ENCODE measurements at places on chromosomes 5 and 9.
A peak's percentile ranks its signal among the peaks of the same experiment; 100 is the strongest.

DNA sequence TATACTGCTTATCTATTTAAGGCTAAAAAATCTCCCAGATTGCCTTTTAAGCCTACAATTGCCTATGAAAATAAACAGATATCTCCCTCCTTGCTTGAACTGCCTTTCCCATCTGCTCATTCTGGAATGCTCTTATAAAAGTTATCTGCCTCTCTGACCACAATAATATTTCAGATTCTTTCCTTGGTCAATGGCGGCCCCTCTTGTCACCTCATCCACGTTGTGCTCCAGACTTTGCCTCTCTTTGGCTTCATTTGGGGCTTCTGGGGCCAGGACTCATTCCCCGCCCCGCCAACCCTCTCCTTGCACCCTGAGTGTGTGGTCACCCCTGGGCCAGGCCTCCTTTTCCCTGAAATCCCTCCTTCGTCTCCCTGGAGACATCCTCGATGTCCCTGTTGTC, 110.0 kb upstream of the RPS23 start:
- DNase-seq = no peak

- DNase-seq = no peak
These were observed 94.5 kb downstream of the F2RL2 start for GRCh38 chr5:76528547-76529331.

DNA sequence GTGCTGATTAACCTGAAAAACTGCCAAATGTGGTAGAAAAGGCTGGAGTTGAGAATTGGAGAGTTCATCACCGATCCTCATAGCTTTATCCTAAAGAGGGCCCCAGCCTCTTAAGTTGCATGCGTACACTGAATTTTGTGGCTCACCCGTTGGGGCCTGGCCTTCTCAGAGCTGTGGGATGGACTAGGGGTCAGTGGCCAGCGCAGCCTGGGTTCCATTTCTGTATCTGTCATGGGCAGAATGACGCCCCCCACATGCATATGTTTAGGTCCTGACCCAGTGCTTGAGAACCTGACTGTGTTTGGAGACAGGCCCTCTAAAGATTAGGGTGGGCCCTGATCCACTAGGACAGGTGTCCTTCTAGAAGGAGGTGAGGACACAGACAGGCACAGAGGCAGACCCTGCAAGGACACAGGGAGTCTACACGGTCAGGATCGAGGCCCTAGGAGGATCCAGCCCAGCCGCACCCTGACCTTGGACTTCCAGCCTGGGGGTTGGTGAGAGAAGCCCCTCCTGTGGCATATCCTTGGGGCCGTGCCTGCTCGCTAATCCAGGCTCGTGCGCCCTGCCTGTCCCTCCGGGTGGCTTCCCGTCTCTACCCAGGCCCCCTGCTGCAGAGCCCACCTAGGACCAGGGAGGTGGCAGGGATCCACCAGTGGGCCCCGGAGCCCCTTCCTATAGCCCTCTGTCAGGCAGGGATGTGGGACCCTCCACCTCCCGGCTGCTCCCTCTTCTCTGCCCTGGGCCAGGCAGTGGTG, 32.2 kb downstream of the NDUFS6 start:
- DNase-seq = no peak

GRCh38 chr5:31470608-31471007, 61.3 kb downstream of the DROSHA start:
- DNase-seq = peak; percentile 77

- DNase-seq = no peak
These were observed 436.2 kb downstream of the GABRG2 start for GRCh38 chr5:162503796-162504195.

DNA sequence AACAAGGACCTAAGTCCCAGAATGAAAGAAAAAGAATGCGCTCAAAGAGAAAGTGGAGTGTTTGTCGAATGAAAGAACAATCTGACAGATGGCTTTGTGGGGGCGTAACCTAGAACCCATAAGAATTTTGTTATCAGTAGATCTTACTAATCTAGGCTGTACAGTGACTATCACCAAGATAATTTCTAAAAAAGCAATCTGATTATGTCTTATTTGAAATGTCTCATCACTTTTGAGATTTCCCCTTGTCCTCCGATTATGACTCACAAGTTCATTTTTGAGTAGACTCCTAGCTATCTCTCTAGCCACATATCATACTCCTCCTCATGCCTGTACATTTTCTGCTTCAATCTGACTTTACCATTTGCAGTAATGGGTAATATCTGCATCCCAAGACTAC, 135.6 kb upstream of the SMARCA2 start:
- DNase-seq = no peak

GRCh38 chr9:30913331-30913730, 1471.1 kb upstream of the ACO1 start:
- no peak for DNase-seq

DNA sequence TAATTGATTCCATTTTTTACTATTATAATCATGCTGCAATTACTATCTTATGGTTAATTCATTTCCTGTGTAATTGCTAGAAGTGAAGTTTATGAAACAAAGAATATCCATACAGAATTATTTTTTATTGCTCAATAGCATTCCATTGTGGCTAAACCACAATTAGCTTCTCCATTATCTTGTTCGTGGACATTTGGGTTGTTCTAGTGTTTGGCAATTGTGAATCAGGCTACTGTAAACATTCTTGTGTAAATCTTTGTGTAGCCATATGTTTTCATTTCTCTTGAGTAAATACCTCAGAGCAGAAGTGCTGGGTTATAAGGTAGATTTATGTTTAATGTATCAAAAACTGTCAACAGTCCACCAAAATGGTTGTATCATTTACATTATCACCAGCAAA, 341.1 kb downstream of the MAT2B start:
- DNase-seq = no peak

- DNase-seq = no peak
These were observed 190.2 kb downstream of the TRPM6 start for GRCh38 chr9:74697535-74697934.

GRCh38 chr5:169243651-169244422, 57.1 kb downstream of the SLIT3 start:
- no peak for DNase-seq

GRCh38 chr9:114936581-114936980, 6.2 kb upstream of the TNFSF8 start:
- DNase-seq = no peak

- DNase-seq = no peak
These were observed 57.3 kb upstream of the SMARCA2 start for GRCh38 chr9:1957856-1958255.

DNA sequence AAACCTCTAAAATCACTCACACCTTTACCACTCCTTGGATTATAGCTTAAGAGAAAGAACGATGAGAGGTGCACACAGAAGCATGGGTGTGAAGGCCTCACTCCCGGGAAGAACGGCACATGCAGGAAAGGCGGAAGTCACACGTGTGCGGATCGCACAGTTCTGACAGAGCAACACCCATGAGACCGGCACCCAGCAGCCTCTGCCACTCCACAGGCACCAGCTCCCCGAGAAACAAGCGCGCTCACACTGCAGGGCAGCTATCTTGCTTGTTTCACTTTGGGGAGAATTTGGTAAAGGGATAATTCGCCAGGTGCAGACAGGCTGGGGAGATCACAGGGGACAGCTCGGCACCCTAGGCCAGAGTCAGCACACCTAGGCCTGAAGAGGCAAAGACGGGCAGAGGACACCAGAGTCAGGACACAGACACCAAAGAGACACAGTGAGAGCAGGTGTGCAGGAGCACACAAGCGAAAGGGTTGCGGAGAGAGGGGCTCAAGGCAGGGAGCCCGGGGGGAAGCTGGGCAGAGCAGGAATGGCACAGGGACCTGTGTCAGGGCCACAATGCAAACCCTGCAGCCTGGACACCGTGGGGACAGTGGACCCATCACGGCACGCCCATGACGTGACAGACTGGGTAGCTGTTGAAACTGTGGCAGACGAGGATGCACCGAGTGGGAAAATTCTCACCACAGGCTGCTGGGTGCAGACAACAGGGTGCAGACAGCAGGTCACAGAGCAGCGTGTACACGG, 81.7 kb downstream of the CAMSAP1 start:
- DNase-seq = no peak

GRCh38 chr5:121378046-121378445, 473.6 kb upstream of the FTMT start:
- no peak for DNase-seq

DNA sequence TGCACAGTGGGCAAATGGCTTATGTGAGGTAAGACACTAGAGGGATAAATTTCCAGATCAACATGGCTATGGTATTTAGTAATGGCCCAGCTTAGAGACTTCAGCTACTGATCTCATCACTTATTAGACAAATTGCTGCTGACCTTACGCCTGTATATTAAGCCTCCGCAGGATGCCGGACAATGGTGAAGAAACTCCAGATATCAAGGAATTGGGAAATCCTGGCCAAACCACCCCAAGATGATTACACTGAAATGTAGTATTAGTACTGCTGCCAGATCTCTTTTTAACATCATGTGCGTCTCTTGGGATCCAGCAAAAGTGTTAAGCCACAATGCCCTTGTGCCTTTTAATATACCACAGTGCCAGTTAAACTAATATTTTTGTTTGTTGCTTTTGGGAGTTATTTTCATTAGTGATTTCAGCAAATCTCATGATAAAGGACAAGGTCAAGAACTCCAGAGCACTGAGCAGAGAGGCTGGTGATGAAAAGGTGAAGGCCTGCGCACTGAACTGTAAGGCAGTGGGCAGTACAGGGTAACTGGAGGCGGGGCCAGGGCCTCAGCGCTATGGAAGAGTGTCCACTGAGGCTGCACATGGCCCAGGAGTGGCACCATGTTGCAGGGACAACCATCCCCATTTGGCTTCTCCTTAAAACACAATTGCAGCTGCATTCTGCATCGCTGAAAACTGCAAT, 32.5 kb downstream of the TSTD2 start:
- no peak for DNase-seq

GRCh38 chr5:56986626-56986947, 34.7 kb upstream of the MIER3 start:
- DNase-seq = no peak

GRCh38 chr9:68507130-68507805, 33.4 kb downstream of the TMEM252 start:
- no peak for DNase-seq

- DNase-seq = no peak
These were observed 21.4 kb downstream of the HSDL2 start for GRCh38 chr9:112401175-112401815.
